ENCODE measurements at places on chromosomes 12 and 14.

GRCh38 chr14:89575386-89576061 lies 158.5 kb upstream of the FOXN3 start:
- no peak for DNase-seq

- no peak for DNase-seq
These were observed 2.8 kb downstream of the PIANP start for GRCh38 chr12:6697584-6698351.

- DNase-seq: peak; percentile 59
These were observed 1059.8 kb downstream of the TMEM121 start for GRCh38 chr14:106586098-106586704.

DNA sequence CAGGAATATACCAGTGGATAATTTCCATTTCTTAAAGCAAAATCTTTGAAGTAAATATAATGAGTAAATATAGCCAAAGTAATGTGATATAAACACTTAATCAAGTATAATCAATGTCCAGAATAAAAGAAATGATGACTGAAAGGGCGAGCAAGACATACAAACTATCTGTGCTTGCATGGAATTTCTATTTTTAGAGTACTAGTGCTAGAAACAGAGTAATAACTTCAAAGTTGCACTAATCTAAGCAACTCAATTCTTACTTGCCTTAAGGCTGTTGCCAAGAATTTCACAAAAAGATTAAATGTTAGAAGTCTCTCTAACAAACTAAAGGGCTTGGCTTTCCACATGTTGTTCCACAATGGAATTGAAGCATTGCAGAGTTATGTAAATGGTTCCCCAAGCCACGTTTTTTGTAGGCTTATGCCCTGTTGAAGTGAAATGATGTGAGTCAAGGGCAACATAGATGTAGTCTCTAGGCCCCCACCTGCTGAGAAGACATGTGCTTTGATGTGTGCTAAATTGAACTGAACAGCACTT lies 175.0 kb upstream of the LMNTD1 start:
- DNase-seq: no peak

DNA sequence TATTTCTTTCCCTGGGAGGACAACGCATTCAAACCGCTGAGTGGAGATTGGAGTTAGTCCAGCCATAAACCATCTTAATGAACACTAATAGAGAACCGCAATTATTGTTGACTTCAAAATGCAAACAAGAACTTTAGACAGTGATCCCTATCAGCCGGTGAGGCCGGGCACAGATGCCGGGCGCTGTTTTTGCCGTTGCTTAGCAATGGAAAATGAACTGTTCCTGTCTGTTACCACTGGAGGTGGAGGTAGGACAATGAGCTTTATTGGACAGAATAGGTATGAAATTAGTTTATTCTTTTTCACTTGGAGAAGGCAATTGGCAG lies 216.8 kb downstream of the TTC8 start:
- DNase-seq: no peak

Measured in T-helper 9 cell (primary cell).